ENCODE measurements at places on chromosomes 6 and 20.

- no peak for DNase-seq
These were observed 54.7 kb upstream of the SNX9 start for GRCh38 chr6:157768304-157768703.

- no peak for DNase-seq
These were observed 157.9 kb upstream of the MARCKS start for GRCh38 chr6:113699239-113699638.

- no peak for DNase-seq
These were observed 144.5 kb upstream of the HMGN3 start for GRCh38 chr6:79378957-79379356.

GRCh38 chr6:161141173-161141572 lies 132.7 kb downstream of the AGPAT4 start:
- DNase-seq: no peak

GRCh38 chr20:36666181-36666740 lies 20.3 kb upstream of the SLA2 start:
- no peak for DNase-seq

DNA sequence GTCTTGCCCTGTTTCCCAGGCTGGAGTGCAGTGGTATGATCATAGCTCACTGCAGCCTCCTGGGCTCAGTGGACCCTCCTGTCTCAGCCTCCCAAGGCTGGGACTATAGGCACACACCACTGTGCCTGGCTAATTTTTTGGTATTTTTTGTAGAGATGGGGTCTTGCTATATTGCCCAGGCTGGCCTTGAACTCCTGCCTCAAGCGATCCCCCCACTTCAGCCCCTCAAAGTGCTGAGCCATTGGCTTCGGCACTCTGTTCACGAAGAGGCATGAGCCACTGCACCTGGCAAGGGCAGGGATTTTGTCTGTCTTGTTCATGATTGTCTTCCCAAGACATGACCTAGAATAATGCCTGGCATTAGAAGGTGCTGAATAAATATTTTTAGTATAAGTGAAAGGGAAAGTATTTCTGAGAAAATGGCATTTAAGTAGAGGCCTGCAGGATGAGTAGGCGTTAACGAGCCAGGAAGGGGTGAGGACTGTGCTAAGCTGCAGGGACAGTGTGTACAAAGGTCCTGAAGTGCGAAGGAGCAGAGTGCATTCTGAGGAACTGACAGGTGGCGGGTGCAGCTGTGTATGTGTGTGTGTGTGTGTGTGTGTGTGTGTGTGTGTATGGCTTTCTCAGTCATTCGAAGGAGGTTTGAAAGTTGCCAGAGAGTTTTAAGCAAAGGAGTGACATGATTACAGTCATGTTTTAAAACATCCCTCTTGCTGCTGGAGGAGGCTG lies 43.0 kb downstream of the VEGFA start:
- no peak for DNase-seq

- DNase-seq: no peak
These were observed 46.7 kb downstream of the CD2AP start for GRCh38 chr6:47524136-47524845.

- no peak for DNase-seq
These were observed 129.5 kb downstream of the LRRC1 start for GRCh38 chr6:53924277-53924676.

GRCh38 chr6:118743746-118744145 lies 92.4 kb upstream of the CEP85L start:
- no peak for DNase-seq

GRCh38 chr6:47146431-47147174 lies 104.5 kb upstream of the ADGRF1 start:
- DNase-seq: no peak

GRCh38 chr6:130198483-130199035 lies 24.2 kb downstream of the SAMD3 start:
- DNase-seq: no peak

DNA sequence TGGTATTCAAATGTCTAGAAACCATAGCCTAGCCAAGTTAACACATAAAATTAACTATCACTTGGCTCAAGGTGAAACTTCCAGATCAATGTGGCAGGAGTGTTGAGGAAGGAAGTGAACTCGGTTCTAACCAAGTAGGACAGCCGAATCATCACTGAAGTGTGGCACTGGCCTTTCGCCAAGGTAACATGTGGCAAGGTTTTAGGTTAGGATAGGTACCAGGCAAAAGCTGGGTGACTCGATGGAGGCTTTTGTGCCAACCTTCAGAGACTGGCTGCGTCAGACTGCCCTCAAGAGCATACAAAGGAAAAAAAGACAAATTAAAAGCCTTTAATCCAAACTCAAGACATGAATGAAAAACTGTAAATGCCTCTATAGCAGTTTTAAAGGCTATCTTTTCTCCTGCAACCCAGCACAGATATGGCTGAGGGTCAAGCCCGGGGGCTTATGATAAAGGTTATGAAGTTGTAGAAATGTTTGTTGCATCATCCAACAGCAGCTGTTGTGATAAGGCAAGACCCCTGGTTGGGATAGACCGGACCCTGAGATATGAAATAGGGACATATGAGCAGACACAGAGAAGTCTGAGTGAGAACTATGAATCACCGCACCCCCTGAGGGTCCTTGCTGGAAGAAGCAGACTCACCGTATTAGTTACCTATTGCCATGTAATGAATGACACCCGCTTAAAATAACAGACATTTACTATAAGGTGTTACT lies 11.9 kb downstream of the PSMB9 start:
- DNase-seq: no peak

DNA sequence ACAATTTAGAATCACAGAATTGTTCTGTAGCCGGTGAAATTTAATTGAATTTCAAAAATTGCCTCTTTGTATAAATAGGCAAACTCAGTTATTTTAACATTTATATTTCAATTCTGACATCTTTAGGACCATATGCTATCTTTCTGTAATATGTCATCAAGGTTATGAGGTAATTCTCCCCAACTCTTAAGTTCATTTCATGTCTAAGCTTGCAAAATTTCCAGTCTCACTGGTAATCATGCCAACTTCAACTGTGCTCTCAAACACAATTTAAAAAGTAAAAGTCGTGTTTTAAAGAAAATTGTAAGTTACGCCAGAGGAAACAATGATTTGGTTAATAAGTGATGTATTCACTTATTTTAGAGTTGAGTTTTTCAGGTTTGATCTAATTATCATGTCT lies 1.4 kb downstream of the NCOA7 start:
- DNase-seq: no peak

DNA sequence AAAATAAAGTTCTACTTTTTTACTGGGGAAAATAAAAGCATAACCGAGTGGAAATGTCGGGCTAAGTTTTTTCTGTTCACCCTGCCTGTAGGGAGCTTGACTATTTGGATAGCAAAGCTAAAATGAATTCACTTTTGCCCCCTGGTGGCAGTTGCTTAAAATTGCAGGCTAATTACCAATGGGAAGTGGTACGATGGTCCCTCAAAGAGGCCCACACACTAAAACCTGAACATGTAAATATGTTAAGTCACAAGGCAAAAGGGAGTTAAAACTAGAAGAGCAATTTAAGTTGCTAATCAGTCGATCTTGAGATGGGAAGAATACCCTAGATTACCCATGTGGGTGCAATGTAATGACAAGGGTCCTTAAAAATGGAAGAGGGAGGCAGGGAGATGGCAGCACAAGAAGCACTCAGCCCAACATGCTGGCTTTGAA lies 916 bp upstream of the SUN5 start:
- DNase-seq: no peak

- DNase-seq: no peak
These were observed 363.8 kb downstream of the DOK5 start for GRCh38 chr20:54839224-54839623.

- no peak for DNase-seq
These were observed 48.9 kb upstream of the OGFRL1 start for GRCh38 chr6:71239694-71240093.

GRCh38 chr20:7665376-7665775 lies 274.9 kb downstream of the HAO1 start:
- DNase-seq: no peak

DNA sequence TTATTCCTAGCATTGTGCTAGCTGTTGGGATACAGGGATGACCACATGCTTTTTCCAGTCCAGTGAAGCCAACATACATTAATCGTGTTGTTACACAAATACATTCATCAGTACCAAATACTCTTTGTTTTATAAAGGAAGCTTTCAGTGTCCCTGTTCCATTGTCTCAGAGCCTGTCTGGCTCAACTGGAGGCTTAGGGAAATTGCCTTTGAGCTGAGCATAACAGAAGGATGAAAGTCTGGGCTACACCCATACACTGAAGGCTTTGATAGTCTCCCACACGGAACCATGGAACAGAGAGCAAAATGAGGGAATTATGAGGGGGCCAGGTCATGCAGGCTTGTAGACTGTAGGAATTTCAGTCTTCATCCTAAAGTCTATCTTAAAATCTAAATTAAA lies 126.4 kb upstream of the KCNQ5 start:
- no peak for DNase-seq

DNA sequence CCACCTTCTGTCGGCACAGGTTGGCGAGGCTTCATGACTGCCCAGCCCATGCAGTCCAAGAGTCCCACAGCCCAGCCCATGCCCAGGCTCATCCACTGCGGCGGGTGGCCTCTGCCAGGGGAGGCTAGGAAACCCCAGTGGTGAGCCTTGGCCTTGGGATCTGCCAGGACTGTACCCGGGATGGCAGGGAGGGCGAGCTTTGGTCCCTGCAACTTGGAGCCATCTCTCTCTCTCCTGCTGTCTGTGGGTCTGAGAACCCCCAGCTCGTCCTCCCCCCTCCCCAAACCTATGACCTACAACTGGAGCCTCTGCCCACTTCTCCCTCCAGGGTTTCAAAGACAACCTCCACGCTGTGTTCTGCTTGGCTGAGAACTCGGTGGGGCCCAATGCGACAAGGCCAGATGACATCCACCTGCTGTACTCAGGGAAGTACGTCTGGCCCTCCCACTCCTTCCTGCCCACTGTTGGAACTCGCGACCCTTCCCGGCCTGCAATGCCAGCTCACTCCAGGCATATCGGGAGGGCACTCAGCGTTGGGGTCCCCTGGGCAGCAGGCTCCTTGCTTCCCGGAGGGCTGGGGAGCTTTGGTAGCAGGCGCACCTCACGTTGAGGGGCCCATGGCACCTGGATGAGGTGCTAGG lies 19.7 kb downstream of the NPEPL1 start:
- DNase-seq: no peak

GRCh38 chr6:34056305-34057108 lies 89.4 kb downstream of the GRM4 start:
- DNase-seq: no peak

DNA sequence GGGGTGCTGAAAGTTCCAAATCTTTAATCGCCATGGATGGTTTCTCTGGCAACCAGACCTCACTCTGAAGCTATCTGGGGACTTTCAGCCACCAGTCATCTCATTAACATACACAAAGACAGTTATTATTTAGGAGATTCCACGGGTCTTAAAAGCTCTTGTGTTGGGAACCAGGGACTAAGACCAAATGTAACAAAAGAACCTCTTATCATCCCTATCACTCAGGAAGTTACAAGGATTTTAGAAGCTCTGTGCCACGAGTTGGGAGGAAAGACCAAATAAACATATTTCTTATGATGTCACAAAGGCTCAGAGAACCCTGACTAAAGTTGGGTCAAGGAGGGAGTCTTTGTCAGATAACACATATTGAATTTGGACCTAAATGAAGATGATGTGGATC lies 17.7 kb downstream of the GPX6 start:
- DNase-seq: no peak

GRCh38 chr20:46955601-46956556 lies 61.2 kb downstream of the EYA2 start:
- DNase-seq: no peak

DNA sequence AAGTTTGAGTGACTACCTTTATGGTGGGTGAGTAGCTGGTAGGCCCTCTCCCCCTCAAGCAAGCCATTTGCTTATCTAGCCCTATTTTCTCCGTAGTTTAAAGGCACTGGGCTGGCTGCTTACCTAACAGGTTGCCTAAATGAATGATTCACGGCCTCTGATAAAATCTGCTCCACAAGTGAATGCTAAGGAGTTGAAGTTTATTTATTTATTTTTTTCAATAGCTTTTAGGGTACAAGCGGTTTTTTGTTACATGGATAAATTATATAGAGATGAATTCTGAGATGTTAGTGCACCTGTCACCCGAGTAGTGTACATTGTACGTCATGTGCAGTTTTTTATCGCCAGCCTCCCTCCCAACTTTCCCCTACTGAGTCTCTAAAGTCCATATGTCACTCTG lies 8.3 kb upstream of the CDH26 start:
- DNase-seq: no peak

DNA sequence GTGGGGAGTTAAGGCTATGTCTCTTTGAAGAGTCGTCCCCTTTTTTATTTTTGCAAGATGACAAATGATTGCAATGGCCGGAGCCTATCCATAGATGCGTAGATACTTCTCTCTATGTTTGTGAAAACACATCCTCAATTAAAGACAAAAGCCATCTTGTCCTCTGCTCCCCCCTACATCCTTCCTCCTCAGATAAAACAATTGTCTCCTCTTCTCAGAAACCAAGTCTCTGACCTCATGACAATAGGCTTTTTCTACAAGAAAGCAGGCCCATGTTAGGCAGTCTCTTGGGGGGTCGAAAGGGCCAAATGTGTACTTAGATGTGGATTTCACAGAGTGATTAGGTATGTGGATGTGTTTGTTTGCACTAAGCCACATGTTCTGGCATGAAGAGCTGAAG lies 51.1 kb upstream of the SSTR4 start:
- DNase-seq: no peak

DNA sequence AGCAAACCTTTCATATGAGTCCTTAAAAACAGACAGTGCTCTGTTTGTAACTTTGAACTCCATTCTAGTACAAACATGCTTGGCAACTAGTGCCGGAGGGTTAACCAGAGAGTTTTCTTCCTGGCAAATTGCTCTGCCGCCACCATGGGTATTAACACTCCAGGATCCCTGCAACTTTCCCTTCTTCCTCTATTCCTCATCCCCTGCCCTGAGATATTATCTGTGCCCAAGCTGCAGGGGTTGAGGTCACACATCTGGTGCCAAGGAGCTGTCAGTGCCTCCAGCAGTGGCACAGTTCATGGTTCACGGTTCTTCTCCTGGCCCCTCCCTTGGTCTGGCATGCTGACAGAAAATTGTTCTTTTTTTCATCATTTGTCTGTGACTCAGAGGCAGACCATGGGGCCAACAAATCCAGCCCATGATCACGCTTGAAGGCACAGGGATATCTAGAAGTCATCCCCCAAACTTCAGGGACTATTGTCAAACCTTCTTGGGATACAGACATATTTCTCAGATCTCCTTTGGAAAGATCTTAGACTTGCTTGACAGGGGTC lies 77.5 kb downstream of the ATXN1 start:
- no peak for DNase-seq

DNA sequence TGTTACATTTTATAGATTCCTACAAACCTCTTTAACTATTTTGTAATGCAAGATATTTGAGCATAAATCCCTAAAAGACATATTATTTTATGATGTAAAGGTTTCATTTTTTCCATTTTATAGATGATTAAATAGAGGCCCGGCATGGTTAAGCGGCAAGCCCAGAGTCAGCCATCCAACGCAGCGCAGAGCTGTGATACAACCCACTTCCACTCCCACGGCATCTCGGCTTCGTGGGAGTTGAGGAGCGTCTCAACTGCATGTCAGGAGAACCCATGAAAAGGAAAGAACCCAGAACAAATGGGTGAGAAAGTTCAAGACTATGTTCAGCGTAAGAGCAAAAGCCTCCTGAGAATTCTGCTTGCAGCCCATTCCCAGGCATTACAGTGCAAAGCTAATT lies 488.2 kb downstream of the PRKN start:
- no peak for DNase-seq

- DNase-seq: no peak
These were observed 1.2 kb downstream of the SLC17A3 start for GRCh38 chr6:25872814-25873213.

Measured in ascending aorta (tissue), 2 donors.